ENCODE measurements at places on chromosomes 2 and 18. TPM values are rescaled to one million over a fixed set of nuclear protein-coding genes. Genes with fewer than 3 reads are reported as not detected.

Gene MFSD6
- 39.4 TPM for total RNA-seq

Gene CYP26B1
- total RNA-seq, result 17.1 TPM

Gene BOLL
- not detected for total RNA-seq

Gene SCN3A
- total RNA-seq, result not detected

Gene ITPRIPL1
- total RNA-seq, result not detected
